ENCODE measurements at places on chromosomes 13 and 19.
A peak's percentile ranks its signal among the peaks of the same experiment; 100 is the strongest.

- H3K27me3 ChIP-seq: no peaks in the 10 kb centered on the region
- no peak for DNase-seq
- H3K36me3 ChIP-seq: no peaks in the 10 kb centered on the region
- no peaks in the 10 kb centered on the region for H3K4me1 ChIP-seq
These were observed 248.8 kb downstream of the DACH1 start for GRCh38 chr13:71618159-71618558.

GRCh38 chr13:110382229-110382628 lies 75.1 kb downstream of the COL4A2 start:
- DNase-seq: no peak
- peaks cover 5% of the 10 kb centered on the region for H3K4me1 ChIP-seq
- no peak overlapping the region for H3K4me3 ChIP-seq
- no peaks in the 10 kb centered on the region for H3K36me3 ChIP-seq
- H3K27me3 ChIP-seq: no peaks in the 10 kb centered on the region

- no peak overlapping the region for H3K4me3 ChIP-seq
- no peaks in the 10 kb centered on the region for H3K4me1 ChIP-seq
- DNase-seq: no peak
- H3K27me3 ChIP-seq: no peaks in the 10 kb centered on the region
- no peaks in the 10 kb centered on the region for H3K36me3 ChIP-seq
- H3K27ac ChIP-seq: no peak overlapping the region
These were observed 41.5 kb upstream of the TSHZ3 start for GRCh38 chr19:31390711-31391110.

- no peaks in the 10 kb centered on the region for H3K36me3 ChIP-seq
- H3K27ac ChIP-seq: no peak overlapping the region
- H3K4me1 ChIP-seq: no peaks in the 10 kb centered on the region
- no peaks in the 10 kb centered on the region for H3K27me3 ChIP-seq
- no peak for DNase-seq
These were observed 1759.4 kb downstream of the PCDH9 start for GRCh38 chr13:65470781-65471180.

DNA sequence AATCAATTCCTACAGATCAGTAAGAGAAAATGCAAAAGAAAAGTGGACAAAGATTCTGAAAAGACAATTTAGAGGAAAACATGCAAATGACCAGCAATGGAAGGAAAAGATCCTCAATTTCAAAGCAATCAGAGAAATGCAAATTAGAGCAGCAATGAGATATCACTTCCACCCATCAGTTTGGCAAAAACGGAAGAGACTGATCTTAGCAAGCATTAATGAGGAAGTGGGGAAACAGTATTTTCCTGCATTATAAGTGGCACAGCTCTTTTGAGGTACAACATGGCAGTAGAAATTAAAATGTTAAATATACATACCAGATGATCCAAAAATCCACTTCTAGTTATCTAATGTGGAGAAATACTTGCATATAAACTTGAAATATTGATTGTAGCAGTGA lies 69.1 kb upstream of the SLC7A1 start:
- no peak overlapping the region for H3K4me3 ChIP-seq
- H3K4me1 ChIP-seq: no peaks in the 10 kb centered on the region
- no peak overlapping the region for H3K27ac ChIP-seq
- no peaks in the 10 kb centered on the region for H3K36me3 ChIP-seq
- H3K27me3 ChIP-seq: no peaks in the 10 kb centered on the region

GRCh38 chr19:42081584-42082203 lies 5.7 kb downstream of the ZNF574 start:
- no peaks in the 10 kb centered on the region for H3K27me3 ChIP-seq
- H3K36me3 ChIP-seq: peaks cover 27% of the 10 kb centered on the region
- H3K4me3 ChIP-seq: no peak overlapping the region
- H3K27ac ChIP-seq: no peak overlapping the region

DNA sequence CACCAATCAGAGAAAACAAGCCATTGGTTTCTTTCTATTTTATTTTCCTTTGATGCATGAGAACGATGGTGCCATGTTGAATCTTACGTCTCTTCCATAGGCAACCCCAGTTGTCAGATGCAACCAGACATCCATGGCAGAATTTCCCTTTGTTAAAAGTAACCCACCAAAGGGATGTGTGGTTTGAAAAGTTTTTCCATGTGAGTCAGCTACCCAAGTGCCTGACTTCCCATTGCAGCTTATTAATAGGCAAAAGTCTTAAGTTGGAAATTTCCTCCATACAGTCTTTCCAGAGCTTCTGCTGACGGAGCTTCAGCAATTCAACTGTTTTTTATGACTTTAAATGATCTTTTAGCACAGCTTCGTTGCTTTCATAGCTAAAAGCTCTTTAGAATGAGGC lies 73.8 kb upstream of the FAM216B start:
- H3K4me1 ChIP-seq: no peaks in the 10 kb centered on the region
- H3K27ac ChIP-seq: no peak overlapping the region
- no peaks in the 10 kb centered on the region for H3K27me3 ChIP-seq
- no peaks in the 10 kb centered on the region for H3K36me3 ChIP-seq

DNA sequence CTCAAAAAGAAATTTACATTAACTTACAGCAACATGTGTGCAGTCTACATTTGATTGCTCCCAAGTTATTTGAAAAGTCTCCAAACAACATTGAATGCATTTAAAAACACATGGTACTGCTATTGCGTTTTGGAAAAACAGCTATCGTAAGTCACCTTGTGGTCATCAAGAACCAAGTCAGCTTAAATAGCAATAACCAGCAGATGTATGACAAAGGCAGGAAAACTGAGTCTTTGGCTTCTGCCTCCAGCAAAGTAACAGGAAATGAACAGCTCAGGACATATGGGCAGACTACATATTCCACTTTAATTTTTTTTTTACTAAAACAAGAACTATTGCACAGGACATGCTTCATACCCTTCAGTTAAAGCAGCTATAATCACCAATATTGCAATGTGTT lies 580.6 kb upstream of the SPRY2 start:
- no peaks in the 10 kb centered on the region for H3K27me3 ChIP-seq
- no peaks in the 10 kb centered on the region for H3K4me1 ChIP-seq
- no peak for DNase-seq
- no peaks in the 10 kb centered on the region for H3K36me3 ChIP-seq
- H3K4me3 ChIP-seq: no peak overlapping the region

GRCh38 chr19:49802836-49803528 lies 10.1 kb downstream of the FUZ start:
- H3K4me3 ChIP-seq: peak overlapping the region; percentile 51
- H3K36me3 ChIP-seq: no peaks in the 10 kb centered on the region
- H3K27me3 ChIP-seq: no peaks in the 10 kb centered on the region
- no peaks in the 10 kb centered on the region for H3K4me1 ChIP-seq
- DNase-seq: no peak

- no peak for DNase-seq
- H3K4me1 ChIP-seq: no peaks in the 10 kb centered on the region
- H3K27me3 ChIP-seq: no peaks in the 10 kb centered on the region
- peaks cover 4% of the 10 kb centered on the region for H3K36me3 ChIP-seq
These were observed 842.7 kb upstream of the SLC10A2 start for GRCh38 chr13:103908911-103909310.
